ENCODE measurements at places on chromosomes 5 and 9.

DNA sequence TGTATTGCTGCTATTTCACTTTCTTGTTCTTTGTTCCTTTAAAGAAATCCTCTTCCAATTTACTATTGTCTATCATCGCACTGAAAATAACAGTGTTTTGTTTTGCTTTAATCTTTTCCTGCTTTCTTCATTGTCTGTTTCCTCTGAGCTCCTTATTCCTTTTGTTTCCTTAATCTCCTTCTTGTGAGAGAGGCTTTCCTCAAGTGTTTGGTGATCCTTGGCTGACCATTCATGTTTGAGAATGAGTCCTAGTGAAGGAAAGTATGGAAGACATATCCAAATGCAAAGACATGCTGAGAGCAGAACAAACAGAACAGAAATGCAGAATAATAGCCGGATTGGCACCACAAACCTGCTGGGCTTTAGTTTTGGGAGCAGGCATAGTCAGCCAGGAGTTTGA lies 42.0 kb upstream of the ENTREP1 start:
- H3K4me3 ChIP-seq: no peak overlapping the region
- no peaks in the 10 kb centered on the region for H3K4me1 ChIP-seq
- H3K27me3 ChIP-seq: no peaks in the 10 kb centered on the region
- no peak for DNase-seq
- H3K36me3 ChIP-seq: no peaks in the 10 kb centered on the region
- H3K27ac ChIP-seq: no peak overlapping the region

- H3K27me3 ChIP-seq: no peaks in the 10 kb centered on the region
- DNase-seq: no peak
- H3K36me3 ChIP-seq: no peaks in the 10 kb centered on the region
- no peak overlapping the region for H3K27ac ChIP-seq
- H3K4me1 ChIP-seq: no peaks in the 10 kb centered on the region
These were observed 209.5 kb upstream of the MVB12B start for GRCh38 chr9:126117158-126117425.

DNA sequence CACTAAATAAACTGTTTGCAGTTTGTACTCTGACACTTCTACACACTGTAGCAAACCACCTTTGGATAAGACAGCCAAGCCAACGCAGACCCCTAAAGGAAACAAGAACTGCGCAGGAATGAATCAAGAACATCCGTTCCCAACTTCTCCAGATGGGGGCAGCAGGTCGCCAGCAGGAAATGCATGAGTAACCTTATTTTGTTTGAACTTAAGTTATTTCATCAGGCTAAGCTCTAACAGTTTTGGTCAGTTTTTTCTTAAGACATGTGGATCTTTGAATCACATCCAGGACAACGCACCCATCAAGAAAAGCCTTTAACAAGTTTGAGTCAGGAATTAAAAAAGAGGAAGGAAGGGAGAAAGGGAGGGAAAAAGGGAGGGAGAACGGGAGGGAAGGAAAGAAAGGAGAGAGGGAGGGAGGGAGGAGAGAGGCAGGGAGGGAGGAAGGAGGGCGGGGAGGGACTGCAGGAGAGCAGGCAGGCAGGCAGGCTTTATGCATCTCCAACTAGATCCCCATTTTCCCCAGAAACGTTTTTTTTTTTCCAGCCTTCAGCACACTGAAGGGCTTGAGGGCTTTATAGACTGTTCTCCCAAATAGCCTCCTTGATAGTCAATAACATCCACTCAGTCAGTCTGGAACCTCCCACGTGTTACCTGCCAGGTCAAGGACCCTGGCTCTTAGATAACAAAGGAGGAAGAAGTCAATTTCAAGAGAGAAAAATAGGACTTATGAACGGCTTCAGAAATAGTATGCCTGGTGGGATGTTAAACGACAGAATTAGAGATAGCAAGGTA lies 22.2 kb downstream of the BHMT start:
- H3K4me1 ChIP-seq: no peaks in the 10 kb centered on the region
- no peaks in the 10 kb centered on the region for H3K27me3 ChIP-seq
- no peaks in the 10 kb centered on the region for H3K36me3 ChIP-seq
- no peak overlapping the region for H3K27ac ChIP-seq
- H3K4me3 ChIP-seq: no peak overlapping the region

DNA sequence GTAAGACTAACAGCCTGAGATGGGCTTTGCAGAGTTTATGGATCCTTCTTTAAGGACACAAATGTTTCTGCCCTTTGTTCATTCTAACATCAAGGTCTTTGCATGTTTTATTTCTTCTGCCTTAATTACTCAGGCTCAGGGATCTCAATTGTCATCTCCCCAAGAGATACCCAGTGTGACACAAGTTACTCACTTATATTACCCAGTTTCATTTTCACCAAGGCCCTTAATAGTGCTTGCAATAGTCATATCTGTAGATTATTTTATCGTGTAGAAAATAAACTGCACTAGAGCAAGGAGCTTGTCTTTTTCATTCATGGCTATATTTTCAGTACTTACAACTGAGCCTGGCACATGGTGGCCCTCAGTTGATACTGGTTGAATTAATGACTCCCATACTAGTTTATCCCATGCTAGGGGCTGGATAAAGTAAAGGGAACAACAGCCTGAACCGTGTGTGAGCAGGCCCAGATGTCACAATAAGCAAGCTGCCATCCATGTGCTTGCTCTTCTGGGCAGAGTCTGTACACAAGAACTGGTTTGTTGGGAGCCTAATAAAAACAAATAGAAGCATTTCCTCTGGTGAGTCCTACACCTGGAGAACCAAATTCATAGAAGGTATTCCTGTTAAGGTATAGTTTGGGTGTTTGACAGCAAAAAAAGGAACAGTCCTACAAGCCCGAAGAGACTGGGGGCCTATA lies 112.5 kb upstream of the CD180 start:
- H3K27me3 ChIP-seq: no peaks in the 10 kb centered on the region
- peaks cover 3% of the 10 kb centered on the region for H3K4me1 ChIP-seq
- H3K27ac ChIP-seq: no peak overlapping the region

DNA sequence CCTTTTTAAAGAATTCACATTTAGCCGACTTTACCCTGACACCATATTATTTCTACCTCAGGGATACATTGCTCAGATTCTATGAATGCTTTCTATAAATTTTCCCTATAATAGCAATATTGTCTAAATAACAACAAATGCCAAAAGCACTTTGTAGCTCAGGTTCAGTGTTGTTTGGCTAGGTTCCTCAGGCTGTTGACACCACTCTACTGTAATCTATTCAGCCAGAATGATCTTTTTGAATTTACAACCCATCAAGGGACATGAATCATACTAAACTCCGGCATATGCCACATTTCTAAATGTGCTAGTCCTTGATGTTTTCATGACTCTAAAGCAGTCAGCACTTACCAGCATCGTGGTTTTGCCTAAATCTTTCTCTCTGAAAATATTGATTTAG lies 641.5 kb upstream of the CDH10 start:
- H3K4me1 ChIP-seq: no peaks in the 10 kb centered on the region
- no peaks in the 10 kb centered on the region for H3K27me3 ChIP-seq
- H3K4me3 ChIP-seq: no peak overlapping the region
- no peaks in the 10 kb centered on the region for H3K36me3 ChIP-seq
- no peak overlapping the region for H3K27ac ChIP-seq

DNA sequence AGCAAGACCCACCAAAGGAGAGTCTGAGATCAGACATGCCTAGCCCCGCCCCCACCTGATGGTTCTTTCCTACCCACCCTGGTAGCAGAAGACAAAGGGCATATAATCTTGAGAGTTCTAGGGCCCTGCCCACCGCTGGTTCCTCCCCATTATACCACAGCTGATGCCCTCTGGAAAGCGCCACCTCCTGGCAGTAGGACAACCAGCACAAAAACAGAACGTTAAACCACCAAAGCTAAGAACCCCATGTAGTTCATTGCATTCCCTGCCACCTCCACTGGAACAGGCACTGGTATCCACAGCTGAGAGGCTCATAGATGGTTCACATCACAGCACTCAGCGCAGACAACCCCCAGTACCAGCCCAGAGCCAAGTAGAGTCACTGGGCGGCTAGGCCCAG lies 81.2 kb upstream of the TRPC7 start:
- DNase-seq: no peak
- H3K4me1 ChIP-seq: no peaks in the 10 kb centered on the region
- H3K27me3 ChIP-seq: no peaks in the 10 kb centered on the region
- no peaks in the 10 kb centered on the region for H3K36me3 ChIP-seq
- H3K27ac ChIP-seq: no peak overlapping the region

DNA sequence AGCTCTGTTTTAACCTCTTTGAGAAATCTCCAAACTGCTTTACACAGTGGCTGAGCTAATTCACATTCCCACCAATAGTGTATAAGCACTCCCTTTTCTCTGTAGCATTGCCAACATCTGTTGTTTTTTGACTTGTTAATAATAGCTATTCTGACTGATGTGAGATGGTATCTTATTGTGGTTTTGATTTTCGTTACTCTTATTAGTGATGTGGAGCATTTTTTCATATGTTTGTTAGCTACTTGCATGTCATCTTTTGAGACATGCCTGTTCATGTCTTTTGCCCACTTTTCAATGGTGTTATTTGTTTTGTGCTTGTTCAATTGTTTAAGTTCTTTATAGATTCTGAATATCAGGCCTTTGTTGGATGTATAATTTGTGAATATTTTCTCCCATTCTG lies 225.2 kb upstream of the TRPC7 start:
- H3K27me3 ChIP-seq: no peaks in the 10 kb centered on the region
- no peak for DNase-seq
- H3K4me3 ChIP-seq: no peak overlapping the region
- H3K36me3 ChIP-seq: no peaks in the 10 kb centered on the region
- no peak overlapping the region for H3K27ac ChIP-seq
- no peaks in the 10 kb centered on the region for H3K4me1 ChIP-seq

GRCh38 chr5:113909782-113910181 lies 396.3 kb downstream of the YTHDC2 start:
- no peaks in the 10 kb centered on the region for H3K27me3 ChIP-seq
- DNase-seq: no peak
- H3K36me3 ChIP-seq: no peaks in the 10 kb centered on the region
- H3K4me3 ChIP-seq: no peak overlapping the region

GRCh38 chr5:31193591-31194467 lies at the start of gene CDH6:
CDH6 (plus strand) TSS chr5:31193686; CDS start chr5:31267474, 73,788 bp downstream.
- peaks cover 3% of the 10 kb centered on the region for H3K4me1 ChIP-seq
- DNase-seq: no peak
- no peaks in the 10 kb centered on the region for H3K36me3 ChIP-seq
- H3K4me3 ChIP-seq: peak within 1 kb of the TSS; percentile 45

- peaks cover 4% of the 10 kb centered on the region for H3K4me1 ChIP-seq
- no peak overlapping the region for H3K27ac ChIP-seq
- no peak overlapping the region for H3K4me3 ChIP-seq
- H3K36me3 ChIP-seq: no peaks in the 10 kb centered on the region
These were observed 98.4 kb downstream of the FBXL7 start for GRCh38 chr5:15598294-15598902.

GRCh38 chr9:28234894-28235277 lies 661.6 kb upstream of the C9orf72 start:
- H3K4me1 ChIP-seq: no peaks in the 10 kb centered on the region
- DNase-seq: peak; percentile 31
- no peaks in the 10 kb centered on the region for H3K36me3 ChIP-seq
- no peak overlapping the region for H3K4me3 ChIP-seq
- H3K27me3 ChIP-seq: no peaks in the 10 kb centered on the region
- no peak overlapping the region for H3K27ac ChIP-seq

DNA sequence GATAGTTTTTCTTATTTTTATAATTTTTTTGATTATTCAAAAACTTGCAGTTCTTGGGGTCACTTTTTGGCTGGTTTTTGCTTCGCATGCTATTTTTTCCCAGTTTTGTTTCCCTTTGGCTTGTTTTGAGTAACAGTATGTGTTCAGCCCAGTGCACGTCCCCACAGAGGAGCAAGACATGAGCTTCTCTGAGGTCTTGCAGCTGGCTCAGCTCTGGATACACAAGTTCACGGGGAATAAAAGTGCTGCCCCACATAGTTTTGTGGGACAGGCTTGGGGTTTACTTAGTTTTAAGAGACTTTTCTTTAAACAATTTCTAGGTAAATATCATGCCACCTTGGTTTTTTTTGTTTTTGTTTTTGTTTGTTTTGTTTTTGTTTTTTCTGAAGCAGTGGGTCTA lies 297.8 kb upstream of the IRX1 start:
- H3K4me1 ChIP-seq: peaks cover 6% of the 10 kb centered on the region
- H3K27me3 ChIP-seq: no peaks in the 10 kb centered on the region
- DNase-seq: no peak

- no peak overlapping the region for H3K4me3 ChIP-seq
- H3K27me3 ChIP-seq: no peaks in the 10 kb centered on the region
- no peaks in the 10 kb centered on the region for H3K4me1 ChIP-seq
These were observed 38.6 kb upstream of the SNX2 start for GRCh38 chr5:122736086-122736845.

DNA sequence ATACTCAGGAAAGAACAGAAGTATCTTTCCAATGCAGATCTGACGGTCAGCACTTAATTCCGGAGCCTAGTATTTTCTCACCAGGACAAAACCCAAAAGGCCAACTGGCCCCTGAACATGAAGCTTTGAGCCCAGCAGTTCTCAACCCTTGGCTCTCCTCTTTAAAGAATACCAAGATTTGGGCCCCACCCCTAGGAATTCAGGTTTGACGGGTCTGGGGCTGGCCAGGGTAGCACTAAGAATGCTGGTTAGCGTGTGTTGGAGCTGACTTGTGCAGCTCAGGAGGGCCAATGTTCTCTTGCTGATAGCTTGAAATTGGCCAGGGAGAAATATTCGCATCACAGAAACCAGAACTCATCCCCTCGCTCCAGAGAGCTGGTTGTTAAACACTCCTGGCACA lies 88.3 kb upstream of the PTCH1 start:
- no peak for DNase-seq
- H3K27ac ChIP-seq: no peak overlapping the region
- no peaks in the 10 kb centered on the region for H3K27me3 ChIP-seq
- H3K4me1 ChIP-seq: peaks cover 18% of the 10 kb centered on the region

Data from trophoblast cell (in vitro differentiated cells and primary cell).